Mesothelial cell of epicardium (in vitro differentiated cells): ENCODE measurements at places on chromosomes 13 and 19.

DNA sequence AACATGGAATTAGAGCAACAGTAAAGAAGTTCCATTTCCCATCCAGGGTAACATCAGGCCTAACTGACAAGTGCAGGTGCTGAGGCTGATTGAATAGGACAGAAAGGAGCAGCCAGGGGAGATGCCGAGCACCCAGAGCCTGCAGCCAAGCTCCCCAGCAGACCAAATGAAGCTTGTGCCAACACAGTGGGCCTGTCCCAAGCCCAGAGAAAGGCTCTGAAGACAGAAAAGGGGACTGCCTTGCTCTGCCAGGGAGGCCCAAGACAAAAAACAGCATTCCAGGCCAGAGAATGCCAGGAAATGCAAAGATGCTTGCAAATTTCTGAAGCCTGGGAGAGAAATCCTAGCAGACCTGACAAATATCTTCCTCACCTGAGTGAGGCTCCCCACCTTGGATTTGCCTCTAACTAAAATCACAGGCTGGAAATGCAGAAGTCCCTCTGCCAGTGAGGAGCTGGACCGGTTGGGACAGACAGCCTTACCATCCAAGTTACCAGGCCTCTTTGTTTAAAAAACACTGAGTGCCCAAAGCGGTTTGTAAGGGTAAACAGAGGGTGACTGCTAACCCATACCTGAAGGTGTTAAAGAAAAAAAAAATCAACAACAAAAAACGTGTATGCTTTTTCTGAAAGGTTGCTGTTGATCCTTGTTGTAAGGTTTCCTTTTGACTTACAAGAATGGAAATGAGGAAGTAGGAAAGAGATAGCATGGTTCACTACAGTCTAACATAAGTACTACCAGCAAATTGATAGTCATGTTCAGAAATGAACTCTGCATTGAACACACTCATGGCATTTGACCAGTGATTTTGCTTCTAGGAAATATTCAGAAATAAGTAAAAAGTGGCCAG, 11.8 kb upstream of the HMGB1 start:
- no peak overlapping the region for H3K4me3 ChIP-seq
- no peak for DNase-seq
- no peak overlapping the region for H3K27ac ChIP-seq
- H3K27me3 ChIP-seq: no peaks in the 10 kb centered on the region
- H3K4me1 ChIP-seq: peaks cover 10% of the 10 kb centered on the region

DNA sequence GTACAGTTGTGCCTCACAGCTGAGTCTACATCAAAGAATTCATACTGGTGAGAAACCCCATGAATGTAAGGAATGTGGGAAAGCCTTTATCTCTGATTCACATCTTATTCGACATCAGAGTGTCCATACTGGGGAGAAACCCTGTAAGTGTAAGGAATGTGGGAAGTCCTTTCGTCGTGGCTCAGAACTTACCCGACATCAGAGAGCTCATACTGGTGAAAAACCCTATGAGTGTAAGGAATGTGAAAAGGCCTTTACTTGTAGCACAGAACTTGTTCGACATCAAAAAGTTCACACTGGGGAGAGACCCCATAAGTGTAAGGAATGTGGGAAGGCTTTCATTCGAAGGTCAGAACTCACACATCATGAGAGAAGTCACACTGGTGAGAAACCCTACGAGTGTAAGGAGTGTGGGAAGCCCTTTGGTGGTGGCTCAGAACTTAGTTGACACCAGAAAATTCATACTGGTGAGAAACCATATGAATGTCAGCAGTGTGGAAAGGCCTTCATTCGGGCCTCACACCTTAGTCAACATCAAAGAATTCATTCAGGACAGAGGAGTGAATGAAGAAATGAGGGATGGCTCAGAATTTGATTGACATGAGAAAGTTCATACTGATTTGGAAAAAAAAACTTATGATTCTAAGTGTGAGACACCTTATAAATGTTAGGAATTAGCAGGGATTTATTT, 80.9 kb upstream of the ZNF420 start:
- H3K4me1 ChIP-seq: no peaks in the 10 kb centered on the region
- no peaks in the 10 kb centered on the region for H3K27me3 ChIP-seq
- H3K27ac ChIP-seq: no peak overlapping the region
- no peak for DNase-seq

DNA sequence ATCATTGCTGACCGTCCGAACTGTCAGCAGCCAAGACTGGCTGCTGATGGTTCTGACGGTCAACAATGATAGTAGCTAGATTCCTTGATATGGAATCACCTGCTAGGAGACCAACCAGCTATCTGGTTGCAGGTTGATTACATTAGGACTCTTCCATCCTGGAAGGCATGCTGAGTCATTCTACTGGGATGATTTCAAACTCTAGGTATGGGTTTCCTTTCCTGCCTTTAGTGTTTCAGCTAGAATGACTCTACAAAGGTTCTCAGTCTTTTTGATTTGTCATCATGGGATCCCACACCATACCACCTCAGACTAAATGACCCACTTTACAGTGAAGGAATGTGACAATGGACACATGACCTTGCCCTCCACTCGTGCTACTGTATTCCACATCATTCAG, 138.1 kb upstream of the KL start:
- H3K27me3 ChIP-seq: no peaks in the 10 kb centered on the region
- H3K4me3 ChIP-seq: no peak overlapping the region
- no peak for DNase-seq
- no peaks in the 10 kb centered on the region for H3K36me3 ChIP-seq
- peaks cover 25% of the 10 kb centered on the region for H3K4me1 ChIP-seq

DNA sequence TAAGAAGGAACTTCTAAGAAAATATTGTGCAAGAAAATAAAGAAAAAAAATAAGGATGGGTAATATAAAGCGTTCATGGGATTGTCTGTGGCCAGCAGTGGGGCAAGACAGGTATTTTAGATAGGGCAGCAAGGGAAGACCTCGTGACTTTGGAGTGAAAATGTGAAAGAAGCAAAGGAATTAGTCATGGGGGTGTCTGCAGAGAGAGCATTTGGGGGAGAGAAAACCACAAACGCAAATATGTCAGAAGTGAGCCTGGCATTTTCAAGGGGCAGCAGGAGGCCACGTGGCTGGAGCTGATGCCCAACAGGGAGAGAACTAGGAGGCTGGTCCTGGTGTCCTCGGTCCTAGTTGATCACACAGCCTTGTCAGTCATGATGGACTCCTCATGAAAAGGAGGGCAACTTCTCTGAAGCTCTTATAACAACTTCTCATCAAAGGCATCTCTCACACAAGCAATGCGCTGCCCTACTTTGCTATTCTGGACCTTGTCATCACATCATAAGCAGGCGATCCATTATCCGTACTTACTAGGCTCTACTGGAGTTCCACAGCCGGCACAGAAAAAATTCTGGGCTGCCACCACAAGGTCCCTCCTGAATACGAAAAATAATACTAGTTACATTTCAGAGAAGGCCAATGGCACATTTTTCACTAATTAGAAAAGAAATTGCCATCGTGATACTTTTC, 31.0 kb downstream of the RUBCNL start:
- no peak overlapping the region for H3K27ac ChIP-seq
- peaks cover 8% of the 10 kb centered on the region for H3K4me1 ChIP-seq
- H3K4me3 ChIP-seq: no peak overlapping the region
- DNase-seq: no peak
- no peaks in the 10 kb centered on the region for H3K36me3 ChIP-seq
- no peaks in the 10 kb centered on the region for H3K27me3 ChIP-seq

- peaks cover 5% of the 10 kb centered on the region for H3K27me3 ChIP-seq
- no peak overlapping the region for H3K4me3 ChIP-seq
- DNase-seq: no peak
- no peaks in the 10 kb centered on the region for H3K36me3 ChIP-seq
Observed at GRCh38 chr13:97849305-97849704, 104.2 kb upstream of the IPO5 start.

GRCh38 chr19:8208922-8209461, at the start of gene CERS4:
Gene CERS4 (plus strand): TSS chr19:8209370. CDS start chr19:8251077, 41,707 bp downstream.
- peak within 1 kb of the TSS; percentile 92 for H3K27ac ChIP-seq
- peak within 1 kb of the TSS; percentile 77 for H3K4me3 ChIP-seq
- H3K27me3 ChIP-seq: no peaks in the 10 kb centered on the region
- H3K36me3 ChIP-seq: peaks cover 5% of the 10 kb centered on the region
- peaks cover 27% of the 10 kb centered on the region for H3K4me1 ChIP-seq

- H3K4me3 ChIP-seq: no peak overlapping the region
- H3K36me3 ChIP-seq: no peaks in the 10 kb centered on the region
- no peak overlapping the region for H3K27ac ChIP-seq
- no peaks in the 10 kb centered on the region for H3K4me1 ChIP-seq
Observed at GRCh38 chr13:43929947-43930346, 50.2 kb downstream of the LACC1 start.

- H3K4me3 ChIP-seq: no peak overlapping the region
- no peaks in the 10 kb centered on the region for H3K27me3 ChIP-seq
- no peak for DNase-seq
- H3K4me1 ChIP-seq: no peaks in the 10 kb centered on the region
- H3K36me3 ChIP-seq: peaks cover 21% of the 10 kb centered on the region
Observed at GRCh38 chr13:49125964-49126524, 94.1 kb upstream of the MLNR start.

DNA sequence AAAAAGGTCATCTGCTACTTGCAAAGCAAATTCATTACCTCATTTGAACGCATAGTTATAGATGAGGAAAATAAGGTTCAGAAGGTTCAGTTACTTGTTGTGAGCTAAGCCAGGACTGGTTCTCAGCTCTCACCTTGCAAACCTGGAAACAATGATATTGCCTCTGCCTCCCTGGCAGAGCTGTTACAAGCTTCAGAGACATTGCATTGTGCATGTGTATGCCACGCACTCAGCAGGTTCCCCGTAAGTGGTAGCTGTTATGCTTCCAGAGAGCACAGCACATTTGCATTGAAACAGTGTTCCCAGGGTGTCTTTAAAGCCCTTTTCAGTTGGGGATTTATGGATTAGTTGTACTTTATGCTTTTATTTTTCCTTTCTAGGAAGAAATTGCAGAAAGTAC, 80.6 kb downstream of the DGKH start:
- H3K27me3 ChIP-seq: no peaks in the 10 kb centered on the region
- no peak overlapping the region for H3K4me3 ChIP-seq
- H3K4me1 ChIP-seq: peaks cover 1% of the 10 kb centered on the region
- H3K36me3 ChIP-seq: peaks cover 4% of the 10 kb centered on the region
- DNase-seq: no peak
- H3K27ac ChIP-seq: no peak overlapping the region

- no peaks in the 10 kb centered on the region for H3K4me1 ChIP-seq
- H3K27ac ChIP-seq: no peak overlapping the region
- no peak overlapping the region for H3K4me3 ChIP-seq
- DNase-seq: no peak
Observed at GRCh38 chr19:28242317-28242927, 970.5 kb downstream of the UQCRFS1 start.

DNA sequence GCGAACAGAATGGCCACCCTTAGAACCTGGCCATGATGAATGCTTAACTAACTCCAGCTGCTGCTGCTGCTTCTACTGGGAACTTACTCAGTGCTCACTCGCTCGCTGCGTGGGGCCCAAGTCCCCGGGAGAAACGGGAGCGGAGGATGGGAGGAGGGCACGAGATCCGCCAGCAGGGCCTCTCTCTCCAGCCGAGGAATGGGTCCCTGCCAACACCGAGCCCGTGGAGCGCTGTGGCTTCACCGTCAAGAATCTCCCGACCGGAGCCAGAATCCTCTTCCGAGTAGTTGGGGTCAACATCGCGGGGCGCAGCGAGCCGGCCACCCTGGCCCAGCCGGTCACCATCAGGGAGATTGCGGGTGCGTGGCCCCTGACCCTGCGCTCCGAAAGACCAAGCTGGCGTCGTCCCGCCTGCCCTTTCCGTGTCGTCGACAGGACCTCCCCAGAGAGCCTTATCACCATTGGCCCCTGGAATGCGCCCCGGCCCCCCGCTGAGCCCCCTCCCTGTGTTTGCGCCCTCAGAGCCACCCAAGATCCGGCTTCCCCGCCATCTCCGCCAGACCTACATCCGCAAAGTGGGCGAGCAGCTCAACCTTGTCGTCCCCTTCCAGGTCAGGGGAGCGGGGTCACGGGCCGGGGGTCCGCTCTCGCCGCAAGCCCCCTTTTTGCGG, 17.8 kb upstream of the EMC10 start:
- peaks cover 2% of the 10 kb centered on the region for H3K27me3 ChIP-seq
- peaks cover 10% of the 10 kb centered on the region for H3K4me1 ChIP-seq
- no peak overlapping the region for H3K27ac ChIP-seq
- H3K4me3 ChIP-seq: no peak overlapping the region
- no peaks in the 10 kb centered on the region for H3K36me3 ChIP-seq
- no peak for DNase-seq

- no peak for DNase-seq
- H3K36me3 ChIP-seq: peaks cover 23% of the 10 kb centered on the region
- no peaks in the 10 kb centered on the region for H3K27me3 ChIP-seq
- no peak overlapping the region for H3K27ac ChIP-seq
- H3K4me1 ChIP-seq: peaks cover 2% of the 10 kb centered on the region
Observed at GRCh38 chr13:78625384-78625783, 22.0 kb upstream of the POU4F1 start.

DNA sequence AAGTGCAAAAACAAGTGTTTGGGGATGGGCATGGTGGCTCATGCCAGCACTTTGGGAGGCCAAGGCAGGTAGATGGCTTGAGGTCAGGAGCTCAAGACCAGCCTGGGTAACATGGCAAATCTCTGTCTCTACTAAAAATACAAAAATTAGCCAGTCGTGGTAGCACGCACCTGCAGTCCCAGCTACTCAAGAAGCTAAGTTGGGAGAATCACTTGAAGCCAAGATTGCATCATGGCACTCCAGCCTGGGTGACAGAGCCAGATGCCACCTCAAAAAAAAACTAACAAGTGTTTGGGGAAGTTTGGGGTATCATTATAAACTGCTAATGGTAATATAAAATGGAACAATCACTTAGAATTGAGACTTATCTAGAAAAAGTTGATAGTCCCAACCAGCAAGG, 24.6 kb downstream of the XPO4 start:
- DNase-seq: no peak
- H3K4me1 ChIP-seq: peaks cover 7% of the 10 kb centered on the region
- H3K36me3 ChIP-seq: peaks cover 8% of the 10 kb centered on the region
- H3K27me3 ChIP-seq: no peaks in the 10 kb centered on the region
- H3K4me3 ChIP-seq: no peak overlapping the region
- H3K27ac ChIP-seq: no peak overlapping the region

DNA sequence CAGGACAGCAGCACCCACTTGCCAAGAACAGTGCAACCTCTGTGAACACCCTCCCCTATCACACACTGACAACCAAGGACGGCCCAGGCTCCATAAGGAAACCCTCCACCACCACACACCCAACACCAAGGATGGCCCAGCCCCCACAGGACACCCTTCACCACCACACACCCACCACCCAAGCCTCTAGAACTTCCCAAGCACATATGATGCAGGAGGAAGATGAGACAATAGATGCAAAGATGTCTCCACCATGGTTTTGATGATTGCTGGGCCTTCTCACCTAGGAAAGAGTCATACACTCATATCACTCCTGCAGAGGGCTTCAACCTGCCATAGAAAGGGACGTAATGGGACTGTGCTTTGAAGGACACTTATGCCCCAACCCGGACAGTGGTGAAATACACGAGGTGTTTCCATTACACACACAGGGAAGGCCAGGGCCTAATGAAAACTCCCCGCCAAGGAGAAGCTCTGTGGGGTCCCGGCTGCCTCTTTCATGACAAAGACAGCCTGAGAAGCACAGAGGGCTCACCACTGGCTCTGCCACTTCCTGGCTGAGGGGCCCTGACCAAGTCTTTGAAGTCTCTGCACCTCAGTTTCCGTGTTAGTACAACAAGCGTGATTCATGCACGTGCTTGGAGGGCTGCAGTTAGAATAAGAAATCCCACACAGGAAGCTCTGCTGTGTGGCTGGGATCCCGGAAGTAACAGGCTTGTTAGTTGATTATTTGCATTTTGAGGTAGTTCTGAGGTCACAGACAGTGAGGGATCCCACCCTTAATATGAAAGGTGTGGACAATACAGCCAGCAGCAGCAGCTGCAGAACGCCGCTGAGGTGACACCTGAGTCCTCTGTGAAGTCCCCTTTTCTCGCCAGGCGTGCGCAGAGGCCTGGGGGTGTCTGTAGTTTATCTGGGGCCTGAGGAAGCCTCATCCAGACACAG, 61.9 kb upstream of the ATP12A start:
- no peaks in the 10 kb centered on the region for H3K27me3 ChIP-seq
- DNase-seq: no peak
- no peaks in the 10 kb centered on the region for H3K36me3 ChIP-seq
